ENCODE measurements at places on chromosomes 7 and 10.

DNA sequence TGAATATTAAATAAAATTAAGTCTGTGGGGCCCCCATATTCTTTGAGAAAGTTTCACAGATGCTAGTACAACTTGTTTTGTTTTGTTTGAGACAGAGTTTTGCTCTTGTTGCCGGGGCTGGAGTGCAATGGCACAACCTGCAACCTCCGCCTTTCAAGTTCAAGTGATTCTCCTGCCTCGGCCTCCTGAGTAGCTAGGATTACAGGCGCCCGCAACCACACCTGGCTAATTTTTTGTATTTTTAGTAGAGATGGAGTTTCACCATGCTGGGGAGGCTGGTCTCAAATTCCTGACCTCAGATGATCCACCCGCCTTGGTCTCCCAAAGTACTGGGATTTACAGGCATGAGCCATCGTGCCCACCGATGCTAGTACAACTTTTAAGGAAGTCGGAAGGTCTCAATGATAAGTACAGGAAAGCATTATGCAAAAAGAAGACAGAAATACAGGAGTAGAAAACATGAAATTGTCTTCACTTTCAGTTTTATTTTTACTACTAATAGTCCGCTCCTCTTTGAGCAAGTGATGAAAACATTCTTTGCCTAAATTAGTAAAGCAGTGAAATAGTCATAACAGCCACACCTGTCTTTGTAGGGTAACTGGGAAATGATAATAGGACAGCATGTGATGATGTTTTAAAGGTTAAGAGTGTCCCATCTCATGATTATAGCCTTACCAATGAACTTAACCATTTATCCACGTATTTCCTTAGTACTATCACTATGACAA lies 147.5 kb downstream of the SEMA3D start:
- no peak for DNase-seq

GRCh38 chr7:149261316-149261828 lies 624 bp upstream of the ZNF783 start:
- DNase-seq: no peak

DNA sequence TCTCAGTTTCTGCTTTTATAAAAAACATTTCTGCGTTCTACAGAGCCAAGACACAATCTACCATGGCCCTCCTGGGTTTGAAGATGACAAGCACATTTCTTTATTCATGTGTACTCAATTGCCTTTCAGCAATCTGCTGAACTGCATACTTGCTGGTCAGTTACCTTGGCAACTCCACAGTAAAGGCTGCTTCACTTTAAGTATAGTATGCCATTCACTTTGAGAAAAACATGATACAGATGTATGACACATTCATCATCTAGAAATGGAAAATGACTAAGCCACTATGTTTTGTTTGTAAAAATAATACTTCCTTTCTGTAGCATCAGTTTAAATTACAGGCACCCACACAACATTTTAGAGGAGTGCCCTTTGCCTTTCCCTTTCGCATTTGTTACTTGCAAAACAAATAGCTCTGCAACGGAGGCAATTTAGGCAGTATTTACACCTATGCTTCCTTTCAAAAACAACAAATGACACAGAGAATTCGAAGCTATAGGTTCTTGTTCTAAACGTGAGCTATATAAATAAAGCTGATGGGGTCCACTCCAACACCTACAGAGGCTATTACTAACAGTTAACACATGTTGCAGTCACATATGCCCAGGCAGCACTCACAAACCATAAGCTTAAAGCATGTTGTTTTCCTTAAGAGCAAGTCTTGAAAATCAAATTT lies 23.5 kb downstream of the SGCE start:
- no peak for DNase-seq

- DNase-seq: no peak
Measured at GRCh38 chr10:2076528-2076927, 339.2 kb upstream of the ADARB2 start.

DNA sequence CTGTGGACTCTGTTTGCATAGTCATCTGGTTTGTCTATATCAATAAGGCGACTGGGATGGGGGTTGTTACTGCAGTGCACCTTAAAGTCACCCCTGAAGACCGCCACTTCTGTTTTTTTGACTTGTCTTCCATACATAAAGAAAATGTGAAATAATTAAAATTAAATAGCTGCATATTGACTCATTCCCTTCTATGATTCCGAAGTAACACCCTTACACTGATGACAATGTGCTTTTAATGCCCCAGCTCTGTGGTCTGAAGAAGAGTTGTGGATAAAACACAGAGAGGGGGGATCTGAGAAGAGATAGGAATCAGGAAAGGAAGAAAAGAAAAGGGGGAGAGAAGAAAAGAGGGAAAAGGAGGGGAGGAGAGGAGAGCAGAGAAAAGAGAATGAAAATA lies 796.9 kb upstream of the MBL2 start:
- DNase-seq: no peak

DNA sequence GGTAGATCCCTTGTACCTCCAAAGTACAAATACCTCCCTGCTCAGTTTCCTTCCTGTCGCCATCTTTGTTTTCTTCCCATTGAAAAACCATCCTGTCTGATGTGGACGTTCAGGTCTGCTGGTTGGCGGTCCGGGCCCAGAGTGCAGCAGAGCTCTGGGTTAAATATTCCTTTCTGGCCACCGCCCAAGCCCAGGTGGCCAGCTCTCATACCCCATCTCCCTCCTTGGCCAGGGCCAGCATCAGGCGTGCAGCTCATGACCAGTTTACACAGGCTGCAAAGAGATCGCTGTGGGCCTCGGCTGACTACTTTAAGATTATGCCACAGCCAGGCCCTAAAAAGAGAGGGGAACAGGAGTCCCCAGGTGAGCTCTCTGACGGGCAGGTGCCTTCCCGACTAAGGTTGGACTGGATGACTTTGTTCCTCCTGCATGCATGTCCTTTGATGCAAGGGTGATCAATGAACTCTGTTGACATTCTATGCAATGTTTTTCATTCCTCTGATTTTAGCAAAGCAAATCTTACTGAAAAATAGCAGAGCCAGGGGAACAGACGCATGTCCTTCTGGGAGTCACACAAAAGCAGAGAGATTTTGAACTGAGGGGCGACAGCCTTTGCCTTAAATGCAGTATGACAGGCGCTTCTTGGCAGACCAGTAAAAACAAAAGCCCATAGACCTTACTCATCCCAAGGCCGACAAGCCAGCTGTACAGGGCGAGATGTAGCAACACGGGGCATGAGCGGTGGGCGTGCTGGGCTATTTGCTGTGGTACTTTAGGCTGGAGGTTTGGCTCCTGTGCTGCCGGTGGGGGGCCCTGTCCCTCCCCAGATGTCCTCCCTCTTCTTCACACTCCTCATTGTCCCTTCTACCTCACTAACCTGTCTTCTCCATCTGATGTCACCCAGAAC lies 33.3 kb upstream of the SH2B2 start:
- no peak for DNase-seq

- DNase-seq: no peak
Measured at GRCh38 chr7:10237306-10237705, 736.4 kb upstream of the PHF14 start.

DNA sequence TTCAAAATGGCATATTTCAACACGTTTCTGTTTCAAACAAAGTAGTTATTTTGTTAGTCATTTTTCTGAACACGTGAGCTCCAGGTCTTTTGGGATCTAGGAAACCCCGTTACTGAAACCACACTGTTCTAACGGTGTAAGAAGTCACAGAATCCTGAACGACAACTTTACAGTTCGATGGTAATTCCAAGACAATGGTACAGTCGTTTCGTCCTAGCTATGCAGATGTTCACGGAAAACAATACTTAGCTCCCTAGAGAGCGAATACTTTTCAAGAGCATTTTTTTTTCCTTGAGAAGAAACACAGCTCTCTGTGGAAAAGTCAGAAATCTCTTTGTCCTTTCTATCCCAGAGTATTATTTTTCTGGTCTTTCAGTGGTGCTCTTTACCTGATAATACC lies 254.1 kb downstream of the ADARB2 start:
- no peak for DNase-seq

GRCh38 chr10:34288634-34289033 lies 526.5 kb downstream of the PARD3 start:
- DNase-seq: no peak

DNA sequence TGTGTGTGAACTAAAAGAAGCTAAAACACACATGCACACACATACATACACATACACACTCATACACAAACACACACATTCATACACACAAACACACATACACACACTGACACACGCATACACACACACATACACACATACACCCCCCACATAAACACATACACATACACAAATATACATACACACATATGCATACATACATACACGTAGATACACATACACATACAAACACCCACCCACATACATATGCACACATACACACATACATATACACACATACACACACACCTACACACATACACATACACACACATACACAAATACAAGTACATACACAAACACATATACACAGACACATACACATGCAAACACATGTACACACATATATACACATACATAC lies 28.0 kb downstream of the SLC18A2 start:
- no peak for DNase-seq

- DNase-seq: no peak
Measured at GRCh38 chr7:3234051-3234450, 67.0 kb upstream of the SDK1 start.

DNA sequence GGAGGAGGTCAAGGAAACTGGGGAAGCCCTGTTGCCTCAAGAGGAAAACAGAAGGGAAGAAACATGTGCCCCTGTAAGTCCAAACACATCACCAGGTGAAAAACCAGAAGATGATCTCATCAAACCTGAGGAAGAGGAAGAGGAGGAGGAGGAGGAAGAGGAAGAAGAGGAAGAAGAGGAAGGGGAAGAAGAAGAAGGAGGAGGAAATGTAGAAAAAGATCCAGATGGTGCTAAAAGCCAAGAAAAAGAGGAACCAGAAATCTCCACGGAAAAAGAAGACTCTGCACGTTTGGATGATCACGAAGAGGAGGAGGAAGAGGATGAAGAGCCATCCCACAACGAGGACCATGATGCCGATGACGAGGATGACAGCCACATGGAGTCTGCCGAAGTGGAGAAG lies 82.7 kb upstream of the SAMD8 start:
- DNase-seq: no peak

- DNase-seq: no peak
Measured at GRCh38 chr10:89814278-89814677, 112.9 kb downstream of the KIF20B start.

- no peak for DNase-seq
Measured at GRCh38 chr7:132249256-132249971, 326.9 kb downstream of the PLXNA4 start.

DNA sequence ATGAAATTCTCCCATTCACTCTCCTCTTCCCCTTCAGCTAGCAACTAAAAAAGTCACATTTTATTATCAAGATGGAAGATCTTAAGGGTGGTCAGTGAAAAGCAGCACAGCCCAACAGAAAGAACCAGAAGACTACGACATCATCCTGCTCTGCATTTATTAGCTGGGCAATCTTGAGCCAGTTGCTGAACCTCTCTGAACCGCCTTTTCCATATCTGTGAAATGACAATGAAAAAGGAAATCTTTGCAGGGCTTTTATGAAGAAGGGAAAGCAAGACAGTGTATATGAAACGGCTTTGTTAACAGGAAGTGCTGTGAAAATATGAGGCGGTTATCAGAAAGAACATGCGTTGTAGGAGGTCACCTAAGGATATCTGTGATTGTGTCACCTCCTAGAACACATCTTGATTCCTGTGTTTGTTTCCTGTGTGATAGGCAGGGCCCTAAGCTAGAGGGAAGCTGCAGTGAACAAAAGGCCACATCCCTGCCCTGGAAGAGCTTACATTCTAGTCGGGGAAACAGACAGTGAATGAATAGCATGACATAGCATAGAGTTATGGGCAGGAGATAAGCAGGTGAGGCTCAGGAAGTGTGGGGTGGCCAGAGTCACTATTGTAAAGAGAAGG lies 36.0 kb upstream of the KCNMA1 start:
- no peak for DNase-seq

DNA sequence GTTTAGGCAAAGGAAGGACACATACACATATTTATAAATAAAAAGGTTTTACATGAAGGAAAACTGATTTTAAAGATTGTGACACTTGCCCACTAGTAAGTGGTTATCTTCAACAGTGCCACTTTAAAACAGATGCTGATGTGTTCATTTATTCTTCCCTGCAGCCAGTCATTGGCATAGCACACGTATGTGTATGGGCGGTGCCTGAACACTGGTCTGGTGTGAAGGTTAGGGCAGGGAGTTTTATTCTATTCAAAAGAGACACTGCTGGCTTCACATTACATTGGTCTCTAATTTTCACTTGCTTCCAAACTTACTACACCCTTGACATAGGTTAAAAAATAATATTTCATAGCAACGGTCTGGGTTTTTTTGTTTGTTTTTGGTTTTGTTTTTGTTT lies 57.9 kb downstream of the NOD1 start:
- no peak for DNase-seq

GRCh38 chr10:31739711-31740110 lies 188.9 kb downstream of the ARHGAP12 start:
- no peak for DNase-seq

- DNase-seq: no peak
Measured at GRCh38 chr7:44814919-44815318, 18.4 kb downstream of the PPIA start.

DNA sequence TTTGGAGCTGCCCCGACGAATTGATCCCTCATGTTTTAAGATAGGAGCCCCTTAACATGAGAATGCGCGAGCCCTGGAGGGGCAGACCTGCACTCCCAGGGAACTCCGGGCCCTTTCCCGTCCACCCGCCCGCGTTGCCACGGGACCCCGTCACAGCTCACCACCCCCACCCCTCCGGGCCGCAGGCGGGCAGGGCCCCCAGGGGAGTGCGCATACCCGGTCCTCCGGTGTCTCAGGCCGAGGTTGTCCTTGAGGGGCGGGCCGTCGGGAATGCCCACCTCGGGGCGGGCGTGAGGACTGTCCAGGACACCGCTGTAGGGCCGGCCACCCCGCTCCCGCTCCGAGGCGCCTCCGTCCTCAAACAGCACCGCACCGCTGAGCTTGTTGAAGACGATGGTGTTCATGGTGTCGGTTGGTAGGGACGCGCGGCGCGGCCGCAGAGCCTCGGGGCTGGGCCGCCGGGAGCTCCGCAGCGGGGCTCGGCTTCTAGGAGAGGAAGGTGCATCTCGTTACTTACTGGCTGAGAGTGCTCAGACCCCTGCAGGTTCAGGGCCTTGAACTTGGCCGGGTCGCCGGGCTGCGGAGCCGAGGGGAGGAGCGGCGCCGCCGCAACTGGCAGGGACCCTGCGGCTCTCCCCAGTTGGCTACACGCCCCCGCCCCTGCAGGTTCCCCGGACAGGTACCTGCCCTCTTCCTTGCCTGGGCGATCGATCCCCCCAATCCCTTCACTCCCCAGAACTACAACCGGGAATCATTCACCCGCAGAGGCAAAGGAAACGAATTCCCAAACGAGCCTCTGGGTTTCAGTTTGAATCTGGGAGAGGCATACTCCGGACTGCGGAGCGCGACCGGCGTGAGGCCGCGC lies 2.4 kb downstream of the MKX start:
- DNase-seq: peak; percentile 21

Measured in stimulated activated CD4-positive, alpha-beta T cell treated with anti-CD3 and anti-CD28 coated beads, Interleukin-4, amount 100 ng/mL, for 48 hours (primary cell).